ENCODE measurements at places on chromosomes 2 and 18.

DNA sequence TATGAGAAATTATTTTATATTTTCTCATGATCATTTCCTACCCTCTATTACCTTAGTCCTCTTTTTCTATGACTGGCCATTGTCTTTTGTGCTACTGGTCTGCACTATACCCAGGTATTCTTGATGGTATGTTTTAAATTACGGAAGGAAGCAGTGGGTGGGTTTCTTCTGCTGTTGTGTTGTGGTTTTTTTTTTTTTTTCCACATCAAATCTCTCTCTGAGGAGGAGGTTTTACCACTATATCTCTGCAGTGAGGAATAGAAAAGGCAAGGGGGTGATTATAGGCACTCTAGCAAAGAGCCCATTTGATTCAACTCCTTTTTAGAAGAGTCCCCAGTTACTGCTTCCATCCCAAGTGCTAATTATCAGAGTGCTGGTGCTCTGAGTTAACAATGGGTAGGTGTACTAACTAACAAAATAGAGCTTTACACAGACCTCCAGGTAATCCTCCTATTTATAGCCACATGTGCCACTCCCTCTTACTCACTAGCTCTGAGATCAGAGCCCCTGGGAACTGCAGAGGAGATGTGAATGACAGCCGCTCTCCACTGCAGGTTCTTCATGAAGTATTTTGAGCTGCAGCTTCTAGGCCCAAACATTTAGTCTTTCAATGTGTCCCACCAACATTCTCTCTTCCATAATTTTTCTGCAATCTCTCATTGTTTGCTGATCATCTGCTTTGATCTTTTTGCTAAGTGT lies 301.6 kb upstream of the GULP1 start:
- no peak for DNase-seq

GRCh38 chr2:85852152-85852840 lies 36.5 kb downstream of the ST3GAL5 start:
- no peak for DNase-seq

GRCh38 chr2:122395687-122396086 lies 640.2 kb downstream of the TSN start:
- DNase-seq, result no peak

DNA sequence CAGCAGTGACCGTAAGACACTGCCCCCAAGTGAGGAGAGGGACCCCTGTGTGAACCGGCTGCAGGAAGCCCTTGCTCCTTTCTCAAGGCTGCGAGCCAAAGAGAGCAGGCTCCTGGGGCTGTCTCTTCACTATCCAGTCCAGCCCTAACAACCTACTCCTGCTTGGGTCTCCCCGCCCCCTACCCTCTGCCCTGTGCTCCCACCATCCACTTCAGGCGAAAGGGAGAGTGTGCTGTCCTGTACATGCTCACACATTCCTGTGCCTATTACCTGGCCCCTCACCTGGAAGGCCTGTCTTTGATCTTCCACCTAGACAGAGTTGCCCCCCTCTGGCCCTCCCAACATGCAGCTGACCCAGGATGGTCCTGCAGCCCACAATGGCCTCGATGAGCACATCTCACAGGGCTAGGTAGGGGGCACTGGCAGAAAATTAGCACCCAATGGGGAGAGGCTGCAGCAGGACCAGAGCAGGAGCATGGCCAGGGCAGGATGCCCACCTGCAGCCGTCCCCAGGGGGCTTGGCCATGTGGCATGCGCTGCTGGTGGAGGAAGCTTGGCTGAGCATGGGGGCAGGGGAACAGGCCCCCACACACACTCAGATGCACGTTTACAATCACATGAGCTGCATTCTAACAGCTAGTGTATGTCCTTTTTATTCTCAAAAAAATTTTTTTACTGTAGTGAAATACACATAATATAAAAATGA lies 93.5 kb downstream of the POLR1A start:
- DNase-seq, result no peak

DNA sequence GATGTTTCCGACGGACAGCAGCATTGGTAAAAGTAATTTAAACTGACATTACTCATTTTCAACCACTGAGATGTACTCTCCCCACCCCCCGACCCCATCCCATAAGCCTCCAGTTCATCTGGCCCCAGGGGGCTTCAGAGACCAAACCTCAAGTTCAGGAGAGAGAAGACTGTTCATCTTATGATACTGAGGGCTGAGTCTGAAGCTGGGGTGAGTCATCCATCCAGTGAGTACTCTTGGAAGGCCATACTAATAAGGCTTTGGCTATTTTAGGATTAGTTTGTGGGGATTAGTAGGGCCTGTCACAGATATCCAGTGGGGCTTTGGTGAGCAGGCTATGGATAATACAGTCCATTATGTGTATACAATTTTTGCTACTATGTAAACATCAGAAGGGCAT lies 125.3 kb upstream of the APCDD1 start:
- DNase-seq, result no peak
